ENCODE measurements at places on chromosomes 3 and 15.

- DNase-seq: no peak
Observed at GRCh38 chr3:168191856-168192255, 96.1 kb upstream of the GOLIM4 start.

DNA sequence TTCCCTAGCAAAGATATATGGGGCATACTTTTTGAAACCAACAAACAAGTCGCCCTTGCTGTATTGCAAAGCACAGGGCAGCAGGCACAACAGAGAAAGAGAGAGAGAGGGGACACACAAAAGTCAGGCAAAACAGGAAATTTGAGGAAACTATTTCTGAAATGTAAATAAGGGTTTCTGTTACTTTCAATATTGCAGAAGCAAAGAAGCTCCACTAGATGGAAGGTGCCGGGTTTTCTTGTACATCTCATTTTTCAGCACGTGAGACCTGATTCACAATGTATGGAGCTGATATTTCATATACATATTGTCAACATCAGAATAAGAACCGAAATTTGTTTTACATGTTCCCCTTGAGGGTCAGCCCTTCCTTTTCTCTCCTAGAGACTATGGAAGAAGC lies 127.4 kb downstream of the FOXP1 start:
- no peak for DNase-seq

- no peak for DNase-seq
Observed at GRCh38 chr3:32969656-32970055, 18.2 kb downstream of the CCR4 start.

DNA sequence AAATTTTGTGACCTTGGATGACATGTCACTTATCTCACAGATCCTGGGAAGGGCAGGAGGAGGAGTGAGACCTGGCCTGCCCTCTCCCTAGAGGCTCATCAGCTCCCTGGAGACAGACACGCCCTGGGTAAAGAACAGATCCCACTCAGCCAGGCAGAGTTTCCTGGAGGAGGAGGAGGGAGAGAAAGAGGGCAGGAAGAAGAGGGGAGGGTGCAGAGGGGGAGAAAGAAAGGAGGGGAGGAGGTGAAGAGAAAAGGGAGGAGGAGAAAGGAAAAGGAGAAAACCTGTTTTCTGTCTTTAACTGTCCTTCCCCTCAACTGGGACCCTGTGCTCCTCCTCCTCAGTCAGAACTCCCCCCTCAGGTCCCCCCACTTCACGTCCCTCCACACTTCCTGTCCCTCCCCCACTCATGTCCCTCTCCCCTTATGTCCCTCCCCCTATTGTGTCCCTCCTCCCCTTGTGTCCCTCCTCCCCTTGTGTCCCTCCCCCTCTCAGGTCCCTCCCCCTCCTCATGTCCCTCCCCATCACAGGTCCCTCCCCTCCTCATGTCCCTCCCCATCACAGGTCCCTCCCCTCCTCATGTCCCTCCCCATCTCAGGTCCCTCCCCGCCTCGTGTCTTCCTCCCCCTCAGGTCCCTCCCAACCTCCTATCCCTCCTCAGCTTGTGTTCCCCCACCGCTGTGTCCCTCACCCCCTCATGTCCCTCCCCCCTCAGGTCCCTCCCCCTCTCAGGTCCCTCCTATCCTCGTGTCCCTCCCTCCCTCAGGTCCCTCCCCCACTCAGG lies 52.3 kb upstream of the CGNL1 start:
- DNase-seq: no peak

- no peak for DNase-seq
Observed at GRCh38 chr3:49859576-49860305, 3.4 kb upstream of the TRAIP start.

DNA sequence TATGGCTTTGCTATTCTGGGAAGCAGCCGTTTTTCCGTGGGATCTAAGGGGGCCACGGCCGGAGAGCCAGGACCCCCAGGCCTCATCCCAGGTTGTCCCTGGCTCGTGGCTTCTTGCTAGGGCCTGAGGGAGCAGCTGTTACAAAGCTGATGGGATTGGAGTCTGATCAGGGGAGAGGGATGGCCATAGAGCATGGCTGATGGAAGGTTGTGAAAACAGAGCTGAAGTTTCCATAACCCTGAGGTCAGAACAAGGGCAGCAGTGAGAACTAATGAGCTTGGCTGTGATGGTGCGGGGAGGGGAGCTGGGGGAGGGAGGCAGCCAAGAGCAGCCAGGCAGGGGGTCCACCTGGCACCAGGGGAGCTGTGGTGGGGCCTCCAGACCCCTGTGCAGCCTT lies 63.0 kb downstream of the LINGO1 start:
- no peak for DNase-seq

DNA sequence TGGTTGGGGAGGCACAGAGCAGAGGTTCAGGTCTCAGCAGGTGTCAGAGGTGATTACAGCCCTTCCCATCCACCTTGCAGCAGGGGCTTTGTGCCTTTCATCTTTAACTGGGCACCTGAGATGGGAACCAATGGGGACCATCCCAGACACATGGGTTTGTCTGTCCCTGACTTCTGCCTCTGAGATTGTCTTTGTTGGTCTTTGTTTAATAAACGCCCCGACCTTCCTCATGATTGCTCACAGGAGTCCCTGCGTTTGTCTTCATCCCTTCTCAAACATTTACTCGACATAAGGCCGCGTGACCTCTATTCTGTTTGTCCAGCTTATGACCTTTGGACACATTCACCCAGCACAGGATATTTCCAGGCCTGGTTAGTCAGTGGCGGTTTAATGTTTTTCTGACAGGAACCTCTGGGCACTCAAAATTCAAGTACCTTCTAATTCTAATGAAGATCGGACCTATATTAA lies 5.9 kb downstream of the ZSCAN2 start:
- DNase-seq: no peak

- DNase-seq: no peak
Observed at GRCh38 chr3:77169823-77170222, 129.9 kb downstream of the ROBO2 start.

- DNase-seq: no peak
Observed at GRCh38 chr15:70615435-70616310, 147.7 kb downstream of the UACA start.

GRCh38 chr3:110528305-110529121 lies 543.1 kb upstream of the NECTIN3 start:
- no peak for DNase-seq
